ENCODE measurements at places on chromosomes 2 and 18.

GRCh38 chr2:42267530-42267929 lies 93.5 kb downstream of the COX7A2L start:
- DNase-seq = peak; percentile 24

DNA sequence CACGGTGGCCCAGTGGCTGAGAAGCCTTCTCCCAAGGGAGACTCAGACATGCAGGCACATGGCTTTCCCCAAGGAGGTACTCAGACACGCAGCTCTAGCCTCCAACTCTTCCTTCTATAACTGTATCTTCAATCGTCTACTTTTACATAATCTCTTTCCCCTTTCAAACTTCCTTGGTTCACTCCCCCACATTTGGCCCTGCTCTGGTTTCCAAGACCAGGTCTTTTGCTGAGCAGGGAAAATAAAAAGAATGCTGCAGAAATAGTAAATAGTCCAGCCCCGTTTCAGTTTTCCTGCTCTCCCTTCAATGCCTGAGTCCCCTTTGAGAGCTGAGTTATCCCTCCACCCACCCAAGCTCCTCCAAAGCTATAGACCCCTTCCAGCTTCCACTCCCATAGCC lies 635.0 kb downstream of the ARHGAP15 start:
- no peak for DNase-seq

DNA sequence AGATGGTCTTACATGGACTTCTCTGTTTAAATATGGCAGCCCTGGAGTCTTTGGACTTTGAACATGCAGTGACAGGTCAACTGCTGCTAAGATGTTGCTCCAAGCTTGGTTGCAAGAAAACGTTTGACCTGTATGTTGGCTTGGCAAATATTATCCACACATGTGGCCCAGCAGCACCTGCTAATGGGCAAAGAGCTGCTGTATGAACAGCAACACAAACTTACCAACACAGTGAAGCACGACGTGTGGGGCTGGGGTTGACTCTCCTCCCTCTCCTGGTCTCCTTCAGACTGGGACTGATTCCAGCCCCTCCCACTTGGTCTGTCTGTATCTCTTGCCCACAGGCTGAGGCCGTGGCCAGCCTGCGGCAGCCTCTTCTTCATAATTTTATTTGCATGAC lies 3.8 kb downstream of the KCNE4 start:
- DNase-seq = no peak

DNA sequence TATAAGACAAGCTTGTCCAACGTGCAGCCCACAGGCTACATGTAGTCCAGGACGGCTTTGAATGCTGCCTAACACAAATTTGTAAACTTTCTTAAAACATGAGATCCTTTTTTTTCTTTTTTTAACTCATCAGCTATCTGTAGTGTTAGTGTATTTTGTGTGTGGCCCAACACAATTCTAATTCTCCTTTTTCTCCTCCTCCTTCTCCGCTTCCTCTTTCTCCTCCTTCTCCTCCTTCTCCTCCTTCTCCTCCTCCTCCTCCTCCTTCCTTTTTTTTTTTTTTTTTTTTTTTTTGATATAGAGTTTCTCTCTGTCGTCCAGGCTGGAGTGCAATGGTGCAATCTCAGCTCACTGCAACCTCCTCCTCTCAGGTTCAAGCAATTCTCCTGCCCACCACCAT lies 39.3 kb upstream of the GTF2A1L start:
- DNase-seq = no peak

- DNase-seq = peak; percentile 61
Measured at GRCh38 chr2:111698743-111699554, 185.0 kb downstream of the ANAPC1 start.

- no peak for DNase-seq
Measured at GRCh38 chr2:127421871-127422558, 3.8 kb downstream of the PROC start.

DNA sequence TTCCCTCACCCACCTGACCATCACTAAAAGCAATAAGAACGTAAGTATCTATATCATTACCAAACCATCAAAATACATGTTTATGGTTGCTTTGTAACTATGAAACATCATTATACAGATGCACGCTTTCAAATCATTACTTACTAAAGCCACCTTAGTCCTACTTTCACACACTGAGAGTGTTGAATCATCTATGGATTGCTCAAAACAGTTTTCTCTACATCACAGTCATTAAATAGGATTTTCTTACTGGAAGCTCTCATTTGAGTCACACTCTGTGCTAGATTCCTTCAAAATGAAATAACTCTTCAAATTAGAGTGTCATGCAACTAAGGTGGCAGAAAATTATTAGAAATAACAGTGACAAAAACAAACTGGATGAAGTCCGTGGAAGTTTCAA lies 878.4 kb downstream of the CPS1 start:
- no peak for DNase-seq

GRCh38 chr18:79640064-79640672 lies 39.4 kb upstream of the CTDP1 start:
- no peak for DNase-seq

GRCh38 chr2:237697586-237698357 lies 70.4 kb downstream of the LRRFIP1 start:
- no peak for DNase-seq

DNA sequence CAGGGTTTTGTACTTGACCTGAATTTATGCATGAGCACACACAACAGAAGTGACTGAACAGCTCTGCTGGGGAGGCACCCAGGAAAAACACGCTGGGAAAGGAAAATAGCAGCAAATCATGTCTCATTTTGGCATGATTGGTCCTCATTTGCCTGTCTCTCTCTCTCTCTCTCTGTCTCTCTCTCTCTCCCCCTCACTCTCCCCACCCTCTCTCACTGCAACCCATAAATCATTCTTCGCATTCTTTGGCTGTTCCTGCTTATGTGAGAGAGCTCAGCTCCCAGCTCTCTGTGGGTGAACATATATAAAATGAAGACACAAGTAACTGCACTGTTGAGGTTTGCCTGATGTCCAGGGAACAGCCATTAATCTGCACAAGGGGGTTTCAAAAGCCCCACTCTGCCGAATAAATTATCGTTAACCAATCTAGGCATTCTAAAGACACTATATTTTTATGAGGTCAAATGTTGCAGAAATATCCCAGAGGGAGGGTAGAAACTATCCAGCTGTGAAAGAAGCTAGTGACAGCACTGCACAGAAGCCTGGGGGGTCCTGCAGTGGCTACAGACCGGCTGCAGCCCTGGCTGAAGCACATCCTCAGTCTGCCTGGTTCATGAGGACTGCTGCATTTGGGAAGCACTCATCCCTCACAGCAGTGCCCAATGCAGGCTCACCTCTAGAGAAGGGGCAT lies 260.3 kb downstream of the AFF3 start:
- DNase-seq = no peak

GRCh38 chr18:13998571-13998970 lies 83.2 kb upstream of the MC2R start:
- no peak for DNase-seq

- no peak for DNase-seq
Measured at GRCh38 chr2:192377173-192377572, 182.4 kb upstream of the TMEFF2 start.

DNA sequence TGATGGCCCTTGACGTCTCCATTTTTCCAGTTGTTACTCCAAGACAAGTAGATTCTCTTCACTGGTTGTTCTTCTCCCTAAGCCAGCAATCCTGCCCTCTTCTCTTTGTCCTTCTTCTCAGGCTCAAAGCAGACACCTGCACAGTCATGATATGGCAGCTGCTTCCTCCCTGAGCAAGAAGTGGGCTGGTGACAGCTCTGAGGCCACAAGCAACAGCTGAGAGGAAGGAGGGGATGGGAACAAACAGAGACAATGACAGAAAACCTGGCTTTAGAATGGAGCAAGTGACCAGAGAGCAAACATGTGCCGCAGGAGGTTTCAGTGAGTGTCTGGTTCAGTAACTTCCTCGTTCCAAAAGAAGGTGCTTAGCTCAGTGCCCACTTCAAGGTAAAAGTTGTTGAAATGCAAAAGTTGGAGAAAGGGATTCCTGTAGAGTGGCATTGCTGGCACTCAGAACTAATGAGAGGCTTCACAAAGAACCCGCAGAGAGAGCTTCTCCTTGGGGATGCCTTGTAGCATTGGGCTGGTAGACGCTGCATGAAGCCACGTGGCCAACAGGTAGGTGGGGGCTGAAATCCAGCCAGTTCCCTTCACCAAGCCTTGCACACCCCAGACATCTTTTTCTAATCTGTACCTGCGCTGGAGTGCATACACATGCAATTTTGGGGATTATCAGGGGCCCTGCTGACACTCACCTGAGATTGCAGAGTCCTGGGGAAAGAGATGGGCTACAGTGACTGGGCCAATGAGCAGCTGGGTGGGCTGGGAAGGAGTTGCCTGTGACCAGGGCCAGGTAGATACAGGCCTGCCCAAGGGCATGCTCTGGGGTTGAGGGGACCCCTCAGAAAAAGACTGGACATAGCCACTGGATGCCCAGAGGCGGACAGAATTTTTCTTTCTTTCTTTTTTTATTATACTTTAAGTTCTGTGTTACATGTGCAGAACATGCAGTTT lies 153.3 kb upstream of the RAB12 start:
- no peak for DNase-seq

DNA sequence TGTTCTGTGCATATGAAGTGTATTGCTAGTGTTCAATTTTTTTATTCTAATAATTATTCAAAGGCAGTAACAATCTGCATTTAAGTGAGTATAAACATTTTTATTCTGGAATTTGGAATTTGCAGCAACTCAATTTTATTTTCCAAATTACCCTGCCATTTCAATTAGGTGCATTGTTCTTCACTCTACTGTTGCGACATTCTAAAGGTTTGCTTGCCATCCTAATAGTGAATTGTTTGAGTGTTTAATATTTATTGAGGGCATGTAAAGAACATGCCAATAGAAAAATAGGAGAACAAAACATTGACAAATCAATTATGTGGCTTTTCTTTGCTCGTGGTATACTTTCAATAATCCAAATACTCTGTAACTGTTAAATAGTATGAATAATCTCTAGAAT lies 18.0 kb downstream of the MEIS1 start:
- DNase-seq = no peak

DNA sequence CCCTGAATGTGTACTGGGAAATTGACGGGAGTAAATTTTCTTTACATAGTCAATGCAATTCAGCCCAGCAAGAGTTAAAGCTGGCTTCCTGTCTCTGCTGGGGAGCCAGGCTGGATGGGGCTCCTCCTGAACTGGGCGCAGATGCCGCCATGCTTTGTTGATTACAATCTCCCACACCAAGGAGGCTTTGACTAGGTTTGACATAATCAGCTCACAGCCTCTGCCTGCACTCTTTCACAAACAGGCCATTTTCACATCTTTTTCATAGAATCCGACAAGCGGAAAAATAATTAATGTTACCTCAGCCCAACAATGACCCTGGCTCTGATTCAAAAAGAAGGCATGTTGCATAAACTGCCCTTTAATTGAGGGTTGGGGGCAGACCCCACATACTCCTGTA lies 54.3 kb downstream of the FOXI3 start:
- no peak for DNase-seq

GRCh38 chr2:232456296-232457120 lies 555 bp downstream of the ALPI start:
- DNase-seq = no peak

GRCh38 chr2:85789271-85789670 lies 35.5 kb downstream of the ATOH8 start:
- DNase-seq = no peak

- peak; percentile 44 for DNase-seq
Measured at GRCh38 chr18:8052237-8052701, 485.2 kb downstream of the PTPRM start.

DNA sequence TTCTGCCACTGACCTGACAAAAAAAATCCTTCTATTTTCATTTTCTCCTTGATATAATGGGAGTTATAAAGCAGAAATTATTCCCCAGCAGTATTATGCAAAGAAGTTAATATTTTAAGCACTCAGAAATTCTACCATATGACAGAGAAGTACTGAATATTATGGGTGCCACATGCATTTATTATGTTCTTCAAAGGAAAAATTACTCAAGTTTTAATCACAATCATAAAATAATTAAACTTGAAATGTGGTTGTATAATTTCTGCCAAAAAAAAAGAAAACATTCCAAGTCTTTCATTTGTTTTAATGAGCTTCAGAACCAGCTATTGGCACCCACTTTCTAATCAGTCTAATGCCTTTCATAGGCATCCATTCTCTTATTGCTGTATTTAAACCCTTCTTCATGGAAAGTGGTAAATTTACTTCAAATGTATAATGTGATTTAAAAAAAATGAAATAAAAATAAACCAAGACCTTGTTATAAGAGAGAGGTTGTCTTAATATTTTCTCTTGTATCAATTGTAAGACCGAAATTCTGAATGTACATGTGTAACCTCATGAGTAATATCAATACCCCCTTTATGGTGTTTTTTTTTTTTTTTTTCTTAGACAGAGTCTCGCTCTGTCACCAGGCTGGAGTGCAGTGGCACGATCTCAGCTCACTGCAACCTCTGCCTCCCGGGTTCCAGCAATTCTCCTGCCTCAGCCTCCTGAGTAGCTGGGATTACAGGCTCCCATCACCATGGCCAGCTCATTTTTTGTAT lies 302.3 kb downstream of the IRS1 start:
- no peak for DNase-seq

DNA sequence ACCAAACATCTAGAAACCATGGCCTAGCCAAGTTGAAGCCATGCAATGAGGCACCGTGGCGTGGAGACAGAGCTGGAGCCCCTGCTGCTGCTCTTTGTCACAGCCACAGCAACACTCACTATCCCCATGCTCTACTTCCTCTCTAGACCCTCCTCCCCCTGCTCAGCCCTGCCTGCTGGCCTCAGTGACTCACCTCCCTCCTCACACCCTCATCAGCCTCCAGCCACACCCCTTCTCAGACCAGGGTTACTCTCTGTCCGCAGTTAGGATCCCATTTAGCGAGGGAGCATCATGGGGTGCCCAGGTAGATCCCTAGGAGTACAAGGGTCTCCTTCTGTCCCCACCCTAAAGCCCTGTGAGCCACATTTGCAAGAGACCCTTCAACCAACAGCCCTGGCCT lies 25.4 kb upstream of the SOX11 start:
- no peak for DNase-seq

GRCh38 chr2:147636886-147637285 lies 207.9 kb upstream of the ACVR2A start:
- no peak for DNase-seq

DNA sequence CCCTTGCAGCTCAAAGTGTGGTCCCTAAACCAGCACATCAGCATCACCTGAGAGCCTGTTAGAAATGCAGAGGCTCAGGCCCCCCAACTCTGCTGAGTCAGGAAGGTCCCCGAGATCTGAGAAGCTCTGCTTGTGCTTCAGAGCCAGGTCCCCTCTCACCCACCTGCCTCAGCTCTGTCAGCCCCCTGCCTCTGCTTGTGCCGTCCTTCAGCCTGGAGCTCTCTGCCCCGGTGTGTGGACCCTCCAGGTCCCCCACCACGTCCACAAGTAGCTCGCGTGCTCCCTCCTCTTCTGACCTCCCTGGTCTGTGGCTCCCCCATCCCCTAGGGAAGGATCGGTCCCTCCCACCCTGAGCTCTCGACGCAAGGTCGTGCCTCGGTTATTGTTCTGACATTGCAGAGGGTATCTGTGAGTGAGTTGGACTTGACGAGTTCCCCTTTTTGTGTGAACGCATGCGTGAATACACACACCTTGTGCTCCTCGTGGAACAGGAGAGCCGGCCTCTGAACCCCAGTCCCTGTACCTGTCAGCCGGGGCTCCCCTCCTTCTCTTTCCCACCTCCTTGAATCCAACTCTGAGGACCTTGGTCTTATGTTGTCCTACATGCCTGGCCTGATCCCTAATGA lies 75.5 kb upstream of the TAF1B start:
- DNase-seq = no peak

Measured in CD4-positive, alpha-beta T cell treated with Interleukin-17A for 1 hour (primary cell).